Bone marrow (tissue), 2 donors: ENCODE measurements at places on chromosomes 12 and 14.
A peak's percentile ranks its signal among the peaks of the same experiment; 100 is the strongest.

DNA sequence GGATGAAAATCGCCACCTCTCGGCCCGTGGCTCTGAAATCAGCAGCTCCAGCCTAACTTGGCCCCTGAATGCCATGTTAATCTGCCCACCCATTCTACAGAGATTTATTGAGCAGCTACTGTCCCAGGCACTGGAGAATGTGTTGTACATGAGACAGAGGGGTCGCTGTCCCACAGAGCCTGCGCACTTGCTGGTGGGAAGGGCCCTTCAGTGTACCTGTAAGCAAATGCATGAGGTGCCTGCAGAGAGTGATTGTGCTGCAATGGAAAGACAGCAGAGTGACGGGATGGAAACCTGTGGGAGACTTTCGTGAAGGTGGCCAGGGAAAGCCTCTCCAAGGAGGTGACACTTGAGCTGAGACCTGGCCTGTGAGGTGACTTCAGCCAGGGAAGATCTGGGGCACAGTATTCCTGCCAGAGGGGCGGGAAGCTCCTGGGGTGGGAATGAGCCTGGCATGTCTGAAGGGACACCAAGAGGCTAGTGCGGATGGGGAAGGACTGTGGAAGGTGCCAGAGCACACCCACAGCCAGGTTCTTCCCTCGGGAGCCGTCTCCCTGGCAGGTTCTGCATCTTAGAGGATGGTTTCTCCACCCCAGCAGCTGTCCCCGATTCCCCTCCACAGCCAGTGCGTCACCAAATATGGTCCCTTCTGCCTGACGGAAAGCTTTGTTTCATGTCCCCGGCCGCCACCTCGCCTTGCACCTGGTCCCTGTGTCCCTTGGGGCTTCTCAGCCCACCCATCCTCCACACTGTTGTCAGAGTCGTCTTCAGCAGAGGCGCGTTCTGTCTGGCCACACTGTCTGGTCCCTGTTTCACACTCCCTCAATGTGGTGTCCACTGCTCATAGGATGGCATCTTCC, 8.7 kb downstream of the SMIM41 start:
- DNase-seq, result no peak

DNA sequence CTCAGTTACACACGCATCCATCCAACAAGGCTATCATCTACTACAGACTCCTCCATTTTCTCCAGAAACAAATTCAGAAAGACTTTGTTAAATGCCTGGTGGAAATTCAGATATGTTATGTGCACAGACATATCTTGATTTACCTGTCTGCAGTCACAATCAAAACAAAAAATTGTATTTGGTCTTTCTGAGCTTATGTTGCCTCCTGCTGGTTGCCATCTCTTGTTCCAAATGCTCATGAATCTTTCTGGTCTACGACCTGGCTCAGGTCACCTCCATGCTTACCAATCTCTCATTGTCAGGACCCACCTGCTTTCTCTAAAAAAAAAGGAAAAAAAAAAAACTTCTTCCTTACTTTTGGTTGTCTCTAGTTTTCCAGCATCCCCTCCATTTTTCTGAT, 169.2 kb upstream of the PLXNC1 start:
- no peak for DNase-seq

DNA sequence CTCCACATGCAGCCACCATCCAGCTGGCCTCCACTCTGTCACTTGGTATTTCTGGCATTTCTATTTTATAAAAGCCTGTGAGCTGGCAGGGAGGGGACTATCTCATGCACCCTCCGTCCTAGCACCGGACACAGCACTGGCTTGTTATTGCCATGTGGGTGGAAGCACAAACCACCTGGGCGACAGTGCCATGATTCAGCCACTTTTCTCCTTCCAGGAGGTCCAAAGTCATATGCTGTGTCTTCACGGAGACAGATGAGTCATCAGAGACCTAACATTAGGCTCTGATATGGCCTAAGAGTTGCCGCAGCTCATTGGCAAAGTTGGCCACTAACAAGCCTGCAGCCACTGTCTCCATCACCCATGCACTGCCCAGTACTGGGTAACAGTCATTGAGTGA, 1123.0 kb downstream of the VRK1 start:
- no peak for DNase-seq

- DNase-seq, result no peak
Observed at GRCh38 chr12:32089586-32089985, 17.1 kb upstream of the BICD1 start.

GRCh38 chr12:87336814-87337336, 692.3 kb downstream of the C12orf50 start:
- no peak for DNase-seq

DNA sequence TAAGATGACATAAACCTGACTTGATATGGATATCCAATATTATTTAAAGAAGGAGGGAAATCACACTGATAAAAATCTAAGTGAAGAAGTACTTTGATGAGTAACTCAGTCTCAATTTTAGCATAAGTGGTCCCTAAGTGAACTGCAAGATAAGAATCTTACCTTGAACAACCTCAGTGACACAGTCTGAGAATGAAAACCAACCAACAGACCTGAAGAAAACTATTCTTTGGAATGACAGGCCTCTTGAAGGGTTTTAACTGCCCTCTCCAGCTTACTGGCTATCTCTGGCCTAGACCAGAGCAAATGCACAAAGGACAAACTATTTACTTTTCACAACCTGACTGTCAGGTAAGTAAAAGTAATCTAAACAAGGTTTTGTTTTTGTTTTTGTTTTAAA, 44.7 kb downstream of the CPM start:
- no peak for DNase-seq

GRCh38 chr14:37172024-37172869, at the start of gene SLC25A21:
Gene SLC25A21, minus strand, starts transcription at chr14:37172606.
- no peak for DNase-seq

- DNase-seq, result no peak
Observed at GRCh38 chr14:31362746-31363145, 57.6 kb downstream of the HEATR5A start.

DNA sequence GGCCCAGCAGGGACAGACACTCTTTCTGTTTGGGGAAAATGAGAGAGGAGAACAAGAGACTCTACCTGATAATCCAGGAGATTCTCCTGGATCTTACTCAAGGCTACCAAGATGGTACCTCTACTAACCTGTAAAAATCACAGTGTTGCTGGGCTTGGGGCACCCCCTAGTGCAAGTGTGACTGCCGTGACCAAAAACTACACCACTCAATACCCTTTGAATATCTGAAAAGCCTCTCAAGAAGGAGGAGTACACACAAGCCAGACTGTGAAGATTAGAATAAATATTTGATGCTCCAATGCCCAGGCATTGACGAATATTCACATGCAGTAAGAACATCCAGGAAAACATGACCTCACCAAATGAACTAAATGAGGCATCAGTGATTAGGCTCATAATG, 965.4 kb downstream of the LRFN5 start:
- DNase-seq, result no peak

- no peak for DNase-seq
Observed at GRCh38 chr12:51971679-51972421, 20.4 kb downstream of the ACVR1B start.

- DNase-seq, result no peak
Observed at GRCh38 chr14:58128416-58128815, 23.6 kb downstream of the ARMH4 start.

- peak; percentile 12 for DNase-seq
Observed at GRCh38 chr14:82710267-82710841, 1176.7 kb upstream of the SEL1L start.

DNA sequence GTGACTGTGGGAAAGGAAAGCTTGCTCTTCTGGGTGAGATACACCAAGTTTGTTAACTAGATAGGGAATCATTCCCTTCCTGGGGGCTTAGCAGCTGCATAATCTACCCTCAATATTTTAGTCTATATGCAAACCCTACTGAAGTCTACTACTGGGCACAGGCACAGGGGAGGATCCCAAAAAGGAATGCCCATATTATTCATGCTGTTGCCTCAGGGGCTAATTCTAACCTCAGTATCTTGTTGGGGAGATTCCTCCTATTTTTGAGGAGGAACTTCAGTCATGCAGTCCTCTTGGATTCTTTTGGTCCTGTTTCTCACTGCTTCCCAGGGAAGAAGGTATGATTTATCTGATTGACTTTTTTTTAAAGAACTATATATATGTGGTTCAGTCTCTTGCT, 58.9 kb upstream of the ANKS1B start:
- no peak for DNase-seq

DNA sequence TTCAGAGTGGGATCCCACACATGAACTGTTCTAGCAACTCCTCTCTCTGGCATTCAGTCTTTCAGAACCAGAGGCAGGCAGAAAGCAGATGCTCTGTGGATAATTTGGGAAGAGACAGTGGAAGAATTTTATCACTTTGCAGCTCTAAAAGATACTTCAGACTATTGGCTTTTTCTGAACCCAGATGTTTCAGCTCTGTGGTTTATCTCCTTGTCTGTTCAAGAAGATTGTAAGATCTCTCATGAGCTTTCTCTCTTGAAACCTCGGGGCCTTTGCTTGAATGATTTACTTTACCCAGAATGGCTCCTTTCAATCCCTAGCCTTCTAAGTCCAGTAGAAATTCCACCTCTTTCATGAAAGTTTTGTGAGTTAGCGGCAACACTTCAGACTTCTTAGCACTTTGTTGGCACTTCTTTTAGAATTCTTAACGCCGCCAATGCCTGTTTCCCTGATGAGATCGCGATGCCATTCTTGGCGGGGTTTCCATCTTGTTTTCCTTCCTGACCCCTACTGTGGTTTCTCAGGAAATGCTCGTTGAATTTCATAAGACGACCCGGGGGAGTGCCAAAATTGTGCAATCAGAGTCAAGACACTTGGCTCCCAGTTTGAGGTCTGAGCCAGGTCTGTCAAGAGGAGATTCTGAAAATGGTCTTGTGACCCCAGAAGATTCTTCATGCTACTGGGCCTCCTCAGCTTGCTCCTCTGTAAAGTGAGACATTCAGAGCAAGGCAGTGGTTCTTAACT, 107.0 kb upstream of the PRICKLE1 start:
- no peak for DNase-seq

GRCh38 chr14:84592770-84593169, 937.2 kb upstream of the FLRT2 start:
- DNase-seq, result no peak

DNA sequence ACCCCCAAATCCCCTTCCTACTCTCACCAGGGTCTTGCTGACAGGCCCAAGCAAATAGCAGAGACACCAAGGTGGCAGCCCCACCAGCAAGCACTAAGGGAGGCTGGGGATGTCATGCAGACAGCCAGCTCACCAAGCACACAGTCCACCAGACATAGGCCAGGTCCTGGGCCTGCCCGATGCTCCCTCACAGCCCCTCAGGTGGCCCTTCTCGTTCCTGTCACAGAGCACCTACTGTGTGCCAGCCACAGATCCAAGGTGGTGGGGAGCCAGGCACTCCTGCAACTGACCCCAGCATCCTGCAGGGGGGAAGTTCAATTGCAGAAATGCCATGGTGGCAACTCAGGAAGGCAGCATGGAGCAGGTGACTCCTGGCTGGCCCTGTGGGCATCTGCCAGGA, 60.5 kb upstream of the PNMA1 start:
- DNase-seq, result no peak

GRCh38 chr12:68924546-68924945, 8.4 kb downstream of the CPM start:
- DNase-seq, result no peak

- no peak for DNase-seq
Observed at GRCh38 chr12:49540229-49541139, 1.7 kb downstream of the KCNH3 start.

DNA sequence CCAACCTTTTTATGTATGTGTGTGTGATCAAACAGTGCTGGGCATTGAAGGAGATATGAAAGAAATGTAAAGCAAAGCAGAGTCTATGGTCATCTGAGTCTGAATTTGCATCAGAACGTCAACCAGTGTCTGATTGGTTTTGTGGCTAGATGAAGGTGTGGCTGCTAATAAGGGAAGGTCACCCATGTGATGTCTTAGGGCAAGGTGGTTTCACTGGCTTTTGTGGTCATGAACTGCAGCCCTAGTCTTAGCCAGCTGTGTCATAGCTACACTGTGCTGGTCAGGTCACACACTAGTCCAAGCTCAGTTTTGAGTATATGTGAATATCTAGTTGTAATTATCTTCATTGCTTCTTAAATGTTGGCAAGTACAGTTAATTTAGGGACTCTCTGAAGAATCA, 105.8 kb downstream of the TGFB3 start:
- no peak for DNase-seq

GRCh38 chr14:71488703-71489191, 443.5 kb upstream of the RGS6 start:
- DNase-seq, result no peak

DNA sequence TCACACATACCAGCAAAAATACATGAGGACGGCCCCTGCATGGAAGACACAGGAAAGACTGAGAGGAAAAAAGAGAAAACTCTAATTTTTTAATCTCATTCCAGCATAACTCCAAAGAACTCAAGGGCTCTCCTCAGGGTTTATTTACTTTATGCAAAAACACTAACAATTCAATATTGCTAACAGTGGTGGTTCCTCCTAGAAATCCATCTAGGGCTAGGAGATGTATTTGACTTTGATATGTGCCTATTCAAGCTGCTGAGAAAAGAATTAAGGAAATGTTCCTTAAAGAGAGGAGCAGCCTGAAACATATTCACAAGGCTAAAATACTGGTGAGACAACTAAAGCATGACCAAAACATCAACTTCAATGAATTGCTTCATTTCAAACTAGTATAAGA, 57.0 kb downstream of the SLC25A21 start:
- no peak for DNase-seq

- no peak for DNase-seq
Observed at GRCh38 chr12:45557016-45557415, 172.5 kb upstream of the ARID2 start.

- DNase-seq, result no peak
Observed at GRCh38 chr12:93442411-93443340, 929 bp upstream of the UBE2N start.

GRCh38 chr12:52446367-52447045, 5.4 kb downstream of the KRT6B start:
- DNase-seq, result no peak

DNA sequence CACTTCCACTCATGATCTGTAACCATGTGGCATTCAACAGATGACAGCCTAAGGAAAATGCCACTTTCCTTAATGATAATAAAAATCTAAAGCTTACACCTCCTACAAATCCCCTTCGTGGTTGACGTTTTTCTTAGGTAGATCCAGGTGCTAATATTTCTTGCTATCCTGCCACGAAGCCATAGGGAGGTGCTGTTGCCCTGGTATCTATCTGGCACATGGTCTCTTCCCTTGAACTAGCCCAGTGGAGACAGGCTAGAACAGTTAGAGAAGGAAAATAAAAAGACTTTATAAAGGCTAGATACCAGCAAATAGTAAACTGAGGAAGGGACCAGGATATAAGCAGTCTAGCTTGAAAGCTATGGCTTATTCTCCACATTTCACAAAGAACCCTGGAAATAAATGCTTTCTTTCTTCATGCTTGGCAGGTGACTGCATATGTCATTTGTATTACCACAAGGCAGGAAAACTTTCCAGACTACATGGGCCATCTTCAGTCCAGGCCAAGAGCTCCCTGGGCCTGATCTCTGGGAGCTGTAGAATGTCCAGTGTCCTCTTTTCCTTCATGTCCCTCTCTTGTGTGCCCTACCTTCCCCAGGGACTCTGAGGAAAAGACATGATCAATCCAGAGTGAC, 15.3 kb downstream of the SPIC start:
- DNase-seq, result no peak

DNA sequence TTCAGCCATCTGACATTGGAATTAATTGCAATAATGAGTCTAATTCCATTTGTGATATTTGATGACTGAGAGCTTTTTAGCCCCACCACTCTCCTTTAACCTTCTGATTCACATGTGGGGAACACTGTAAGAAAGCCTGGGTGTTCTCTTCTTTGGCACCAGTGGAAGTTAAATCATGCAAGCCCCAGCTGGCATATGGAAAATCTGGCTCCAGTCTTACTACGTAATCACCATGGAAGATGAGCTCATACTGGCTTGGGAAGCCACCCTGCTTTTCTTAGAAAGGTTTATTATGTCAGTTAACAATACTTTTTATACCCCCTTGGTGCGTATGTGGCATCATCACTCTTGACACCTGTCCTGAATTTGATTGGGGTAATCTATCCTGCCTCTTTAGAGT, 479.3 kb downstream of the SLC16A7 start:
- no peak for DNase-seq
